ENCODE measurements at places on chromosomes 11 and 22.
A peak's percentile ranks its signal among the peaks of the same experiment; 100 is the strongest.

DNA sequence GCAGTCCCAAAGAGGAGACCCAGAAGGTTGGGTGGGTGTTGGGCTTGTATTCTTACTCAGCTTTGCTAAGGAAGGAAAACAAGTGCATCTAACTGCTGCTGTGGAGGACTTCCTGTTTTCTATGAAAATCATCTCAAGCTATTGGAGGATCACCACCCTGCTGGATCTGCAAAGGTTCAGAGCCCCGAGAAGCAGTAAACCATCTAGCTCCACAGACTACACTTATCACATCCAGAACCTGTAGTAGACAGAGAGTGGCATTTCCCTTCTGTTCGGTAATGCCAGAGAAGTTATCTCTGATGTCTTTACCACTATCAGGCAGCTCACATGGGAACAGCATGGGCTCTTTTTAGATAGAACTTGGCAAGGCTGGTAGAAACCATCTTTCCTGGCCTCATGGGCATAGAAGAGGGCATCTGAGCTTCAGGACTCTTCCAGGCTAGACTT, 21.7 kb downstream of the KCNJ1 start:
- peak; percentile 27 for DNase-seq

GRCh38 chr11:84021291-84021690, 735.1 kb upstream of the CCDC90B start:
- no peak for DNase-seq

DNA sequence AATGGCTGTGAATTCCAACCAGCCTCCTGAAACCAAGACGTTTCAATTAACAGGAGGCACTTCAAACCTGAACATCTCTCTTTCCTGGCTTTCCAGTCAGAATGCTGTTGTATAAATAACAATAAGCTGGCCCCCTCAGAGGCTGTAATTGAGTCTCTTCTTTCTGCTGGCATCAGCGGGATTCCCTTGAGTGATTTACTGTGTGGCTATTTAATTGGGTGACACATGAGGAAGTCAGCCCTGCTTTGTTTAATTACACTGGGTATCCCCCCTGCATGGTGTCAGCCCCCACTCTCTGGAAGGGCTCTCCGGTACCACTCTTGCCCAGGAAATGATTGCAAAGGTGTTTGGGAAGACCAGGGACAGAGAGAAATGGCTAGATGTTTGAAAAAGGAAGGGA, 101.6 kb downstream of the NTM start:
- DNase-seq: no peak

DNA sequence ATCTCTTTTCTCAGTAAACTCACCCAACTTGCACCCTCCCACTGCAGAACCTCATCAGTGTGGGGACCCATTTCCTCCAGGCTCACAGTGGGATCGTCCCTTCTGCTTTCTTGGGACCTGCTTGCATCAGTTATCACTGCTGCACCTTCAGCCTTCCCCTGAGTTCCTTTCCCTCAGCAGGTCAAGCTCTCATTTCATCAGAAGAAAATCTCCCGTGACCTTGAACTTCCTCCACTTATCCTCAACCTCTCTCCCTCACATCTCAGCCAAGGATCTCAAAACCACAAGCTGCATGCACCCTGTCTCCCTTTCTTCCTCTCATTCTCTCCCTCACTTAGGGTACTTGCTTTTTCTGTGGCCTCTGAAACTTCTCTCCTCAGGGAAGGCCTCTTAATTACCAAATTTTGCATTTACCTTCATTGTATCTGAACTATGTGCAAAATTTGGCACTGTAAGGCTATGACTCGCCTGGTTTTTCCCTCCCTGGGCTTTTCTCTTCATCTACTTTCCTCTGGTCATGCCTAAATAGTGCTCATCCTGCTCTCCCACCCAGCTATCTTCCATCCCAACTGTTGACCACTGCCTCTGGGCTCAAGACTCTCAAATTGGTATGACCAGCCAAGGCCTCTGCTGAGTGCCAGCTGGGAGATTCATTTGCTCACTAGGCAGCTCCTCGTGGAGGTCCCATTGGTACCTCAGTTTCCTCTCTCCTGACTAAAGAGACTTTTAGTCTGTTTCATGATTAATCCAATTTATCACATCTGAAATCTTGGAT, 2.7 kb upstream of the RCE1 start:
- DNase-seq: peak; percentile 39

DNA sequence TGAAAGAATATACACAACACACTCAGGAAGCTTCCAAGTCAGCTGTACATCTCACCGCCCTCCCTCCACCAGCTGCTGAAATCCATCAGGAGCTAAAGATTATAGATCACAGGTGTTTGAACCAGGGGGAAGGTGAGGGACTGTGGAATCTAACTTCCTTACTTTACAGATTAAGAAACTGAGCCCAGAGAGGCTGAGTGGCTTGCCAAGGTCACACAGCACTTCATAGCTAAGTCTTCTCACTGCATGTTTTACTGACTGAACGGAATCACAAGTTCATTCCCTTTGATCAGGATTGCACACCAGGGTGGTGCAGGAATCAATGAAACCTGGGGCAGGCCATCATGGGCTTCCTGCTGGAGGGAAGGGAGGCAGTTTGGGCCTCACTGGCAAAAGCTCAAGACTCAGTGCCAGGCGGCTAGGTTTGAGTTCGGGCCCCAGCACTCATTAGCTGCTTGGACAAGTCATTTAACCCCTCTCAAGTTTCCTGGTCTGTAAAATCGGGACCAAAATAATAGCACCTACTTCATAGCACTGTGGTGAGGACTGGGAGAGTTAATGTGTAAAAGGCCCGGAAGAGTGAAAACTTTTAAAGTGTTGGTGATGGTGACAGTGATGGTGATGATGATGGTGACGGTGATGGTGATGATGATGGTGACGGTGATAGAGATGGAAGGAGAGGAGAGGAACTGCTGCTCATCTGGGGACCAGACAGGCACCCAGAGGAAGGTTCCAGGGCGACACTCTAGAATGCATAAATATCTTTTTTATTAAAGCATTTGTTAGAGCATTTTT, 8.2 kb downstream of the CD5 start:
- no peak for DNase-seq

- DNase-seq: no peak
Observed at GRCh38 chr11:33608386-33608785, 92.2 kb downstream of the C11orf91 start.

GRCh38 chr11:33412241-33412640, 155.1 kb downstream of the HIPK3 start:
- DNase-seq: no peak

DNA sequence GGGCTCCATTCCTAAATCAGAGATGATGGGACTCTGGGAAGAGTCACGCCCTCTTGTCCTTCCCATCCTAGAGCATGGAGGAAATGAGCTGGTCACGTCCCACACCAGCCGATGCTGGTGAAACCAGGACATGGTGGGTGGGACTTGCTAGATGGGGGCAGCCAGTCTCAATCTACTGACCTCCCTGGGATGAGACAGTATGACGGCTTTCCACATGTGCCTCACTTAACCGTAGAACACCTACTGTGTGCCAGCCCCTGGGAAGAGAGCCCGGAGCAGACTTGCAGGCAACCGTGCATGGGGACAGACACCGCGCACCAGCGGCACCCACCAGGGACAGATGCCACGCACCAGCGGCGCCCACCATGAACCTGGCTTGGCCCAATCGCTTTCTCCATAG, 3.8 kb downstream of the OSBPL5 start:
- DNase-seq: no peak

GRCh38 chr22:39962071-39962470, 1.9 kb downstream of the TMA7B start:
- DNase-seq: peak; percentile 14

GRCh38 chr22:47291565-47292495, 529.4 kb downstream of the TBC1D22A start:
- no peak for DNase-seq

- no peak for DNase-seq
Observed at GRCh38 chr11:12512826-12513395, 135.5 kb downstream of the PARVA start.

DNA sequence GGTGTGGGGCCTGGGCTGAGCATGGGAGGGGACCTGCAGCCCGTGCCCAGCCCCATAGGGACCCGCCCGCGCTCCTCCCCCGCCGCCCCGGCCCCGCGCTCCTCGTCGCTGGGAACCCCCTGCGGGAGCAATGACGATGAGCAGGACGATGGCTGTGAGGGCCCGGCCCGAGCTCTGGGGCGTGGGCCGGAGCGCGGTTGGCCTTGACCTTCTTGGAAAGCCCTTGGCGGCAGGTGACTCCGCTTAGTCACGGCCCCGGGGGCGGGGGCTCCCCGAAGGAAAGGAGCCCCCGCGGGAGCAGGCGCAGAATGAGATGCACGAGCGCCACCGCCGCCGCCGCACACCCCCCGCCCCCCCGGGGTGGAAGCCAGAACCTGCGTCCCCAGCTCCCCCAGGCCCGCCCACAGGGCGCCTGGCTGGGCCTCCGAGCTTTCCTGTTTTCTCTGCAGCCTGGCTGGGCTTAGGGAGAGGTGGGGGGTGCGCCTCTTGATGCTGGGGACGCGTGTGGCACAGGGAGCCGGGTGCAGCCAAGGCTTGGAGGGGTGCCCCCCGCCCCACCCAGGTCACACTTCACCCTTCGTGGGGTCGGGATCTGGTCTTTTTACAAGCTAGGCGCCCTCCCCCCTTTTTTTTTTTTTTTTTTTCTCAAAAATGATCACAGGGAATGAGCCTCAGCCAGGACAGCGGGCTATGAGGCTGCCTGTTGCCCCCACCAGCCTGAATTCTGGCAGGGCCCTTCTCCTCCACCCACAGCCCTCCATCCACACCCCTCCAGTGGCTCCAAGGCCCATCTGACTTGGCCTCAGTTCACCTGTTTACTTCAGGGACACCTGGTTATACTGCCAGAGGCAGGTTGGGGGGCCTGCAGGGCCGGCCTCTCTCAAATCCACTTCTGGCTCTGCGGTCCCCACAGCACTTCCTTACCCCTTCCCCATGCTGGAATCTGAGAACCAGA, 17.9 kb downstream of the CRELD2 start:
- peak; percentile 92 for DNase-seq

DNA sequence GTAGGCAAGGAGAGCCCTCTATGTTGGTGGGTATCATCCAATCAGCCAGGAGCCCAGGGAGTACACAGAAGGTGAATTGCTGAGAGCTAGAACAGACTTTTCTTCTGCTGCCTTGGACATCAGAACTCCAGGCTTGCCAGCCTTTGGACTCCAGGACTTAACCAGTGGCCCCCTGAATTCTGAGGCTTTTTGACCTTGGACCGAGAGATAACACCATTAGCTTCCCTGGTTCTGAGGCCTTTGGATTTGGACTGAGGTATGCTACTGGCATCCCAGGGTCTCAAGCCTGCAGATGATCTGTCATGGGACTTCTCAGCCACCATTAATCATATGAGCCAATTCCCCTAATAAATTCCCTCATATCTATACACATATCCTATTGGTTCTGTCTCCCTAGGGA, 21.5 kb downstream of the TCF20 start:
- DNase-seq: no peak

DNA sequence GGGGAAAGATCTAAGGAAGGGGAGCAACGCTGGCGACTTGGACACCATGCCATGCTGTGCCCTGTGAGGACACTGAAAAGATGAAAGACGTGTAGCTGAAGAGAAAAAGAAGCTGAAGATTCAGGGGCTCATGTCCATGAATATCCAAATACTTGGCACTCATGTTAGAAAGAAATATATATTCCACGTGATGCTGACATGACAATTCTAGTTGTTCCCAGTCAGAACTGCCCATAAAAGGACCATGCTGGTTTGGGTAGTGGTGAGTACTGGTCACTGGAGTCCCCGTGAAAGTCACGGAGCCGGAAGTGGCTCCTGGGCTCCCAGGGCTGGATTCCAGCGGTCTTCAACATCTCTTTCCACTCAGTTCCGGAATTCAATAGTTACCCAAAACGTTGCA, 9.9 kb downstream of the MS4A15 start:
- DNase-seq: no peak

DNA sequence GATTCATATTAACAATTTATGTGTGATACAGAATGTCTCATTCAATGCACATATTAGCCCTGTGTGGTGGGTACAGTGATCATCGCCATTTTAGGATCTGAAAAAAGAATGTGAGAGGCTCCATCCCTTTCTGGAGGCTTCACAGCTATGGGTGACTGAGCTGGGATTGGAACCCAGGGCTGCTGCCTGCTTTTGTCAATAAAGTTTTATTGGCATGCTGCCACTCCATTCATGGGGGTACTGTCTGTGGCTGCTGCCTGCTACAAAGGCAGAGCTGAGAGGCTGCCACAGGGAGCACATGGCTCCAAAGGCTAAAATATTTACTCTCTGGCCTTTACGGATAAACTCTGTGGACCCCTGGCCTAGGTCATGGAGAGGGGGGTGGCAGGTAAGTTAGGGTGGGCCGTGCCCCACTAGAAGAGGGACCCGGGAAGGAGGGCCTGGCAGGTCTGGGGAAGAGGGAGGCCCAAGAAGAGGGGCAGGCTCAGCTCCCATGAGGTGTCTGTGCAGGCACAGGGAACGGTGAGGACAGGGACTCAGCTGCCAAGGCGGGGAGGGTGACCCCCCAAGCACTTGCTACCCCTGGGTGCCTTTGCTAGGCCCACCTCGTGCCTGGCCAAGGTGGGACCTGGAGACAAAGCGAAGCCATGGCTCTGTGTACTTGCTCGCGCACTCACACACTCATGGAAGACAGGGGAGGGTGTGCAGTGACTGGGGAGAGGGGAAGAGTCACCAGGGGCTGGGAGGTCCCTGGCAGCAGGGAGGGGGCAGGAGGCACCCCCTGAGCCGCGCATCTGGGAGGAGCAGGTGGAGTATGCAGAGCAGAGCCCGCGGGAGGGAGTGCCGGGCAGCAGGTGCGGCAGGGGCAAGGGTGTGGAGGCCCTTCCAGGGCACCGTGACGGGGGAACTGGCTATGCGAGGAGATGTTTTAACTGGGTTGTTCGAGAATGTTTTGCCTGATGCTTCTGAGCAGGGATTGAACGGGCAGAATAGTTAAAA, 335.3 kb downstream of the CTTN start:
- DNase-seq: no peak

GRCh38 chr11:108115500-108116140, 5.7 kb upstream of the ACAT1 start:
- DNase-seq: no peak

GRCh38 chr22:46622081-46622521, 1.9 kb downstream of the GRAMD4 start:
- peak; percentile 52 for DNase-seq
